Breast epithelium (tissue), 4 donors: ENCODE measurements at places on chromosomes 16 and 17.

DNA sequence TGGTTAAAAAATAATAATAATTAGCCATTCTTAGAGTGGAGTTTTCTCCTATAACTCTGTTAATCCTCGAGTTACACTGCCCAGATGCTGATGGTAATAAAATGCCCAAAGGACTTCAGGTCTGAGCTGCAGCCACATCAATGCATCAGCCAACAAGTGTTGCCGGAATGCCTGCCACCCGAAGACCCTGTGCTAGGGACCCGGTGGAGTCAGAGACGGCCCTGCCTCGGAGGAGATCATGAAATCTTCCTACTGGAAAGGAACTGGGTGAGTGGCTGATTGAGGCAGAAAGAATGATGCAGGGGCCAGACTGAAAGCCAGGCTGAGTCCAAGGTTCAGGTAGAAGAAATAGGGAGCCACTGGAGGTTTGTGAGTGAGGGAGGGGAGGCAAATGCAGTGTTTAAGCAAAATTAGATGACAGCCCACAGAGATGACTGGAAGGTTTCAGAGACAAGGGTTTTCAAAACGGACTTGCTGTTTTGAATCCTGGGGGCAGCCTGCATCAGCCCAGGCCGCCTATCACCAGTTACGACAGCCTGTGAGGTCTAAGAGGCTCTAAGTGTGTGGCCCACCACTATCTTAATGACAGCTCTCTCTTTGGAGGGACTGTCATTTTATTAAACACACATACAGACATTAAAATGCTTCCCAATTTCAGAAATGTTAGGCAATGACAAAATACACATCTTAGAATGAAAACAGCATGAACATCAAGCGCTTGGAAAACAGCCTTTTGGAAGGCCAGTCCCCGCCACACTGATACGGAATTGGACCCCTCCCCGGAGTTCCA, 100.0 kb downstream of the ZNF423 start:
- no peak for DNase-seq

DNA sequence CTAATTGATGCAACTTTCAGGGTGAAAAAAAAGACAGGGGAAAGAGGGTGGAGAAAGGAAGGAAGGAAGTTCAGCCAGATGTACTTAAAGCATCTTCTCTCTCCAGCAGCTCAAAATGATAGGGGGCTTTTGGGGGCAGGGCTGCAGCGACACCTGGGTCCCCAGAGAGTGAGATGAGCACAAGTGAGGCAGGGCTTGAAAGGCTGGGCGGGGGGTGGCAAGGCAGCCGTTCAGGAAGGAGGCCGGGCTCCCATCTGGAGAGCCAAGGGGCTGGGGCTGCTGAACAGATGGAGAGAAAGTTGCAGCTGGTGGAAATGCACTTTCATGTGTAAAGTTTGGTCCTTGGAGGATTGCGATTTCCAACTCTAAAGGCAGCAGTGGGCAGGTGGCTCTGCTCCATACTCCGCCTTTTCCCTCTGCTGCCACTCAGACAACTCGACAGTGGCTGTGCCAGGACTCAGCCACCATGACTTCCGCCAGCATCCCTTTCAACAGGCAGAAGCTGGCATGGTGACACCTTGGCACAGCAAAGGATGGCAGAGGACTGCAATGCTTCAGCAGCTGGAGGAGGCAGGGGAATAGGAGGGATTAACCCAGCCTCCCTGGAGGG, 7.7 kb downstream of the SLC35B1 start:
- no peak for DNase-seq

DNA sequence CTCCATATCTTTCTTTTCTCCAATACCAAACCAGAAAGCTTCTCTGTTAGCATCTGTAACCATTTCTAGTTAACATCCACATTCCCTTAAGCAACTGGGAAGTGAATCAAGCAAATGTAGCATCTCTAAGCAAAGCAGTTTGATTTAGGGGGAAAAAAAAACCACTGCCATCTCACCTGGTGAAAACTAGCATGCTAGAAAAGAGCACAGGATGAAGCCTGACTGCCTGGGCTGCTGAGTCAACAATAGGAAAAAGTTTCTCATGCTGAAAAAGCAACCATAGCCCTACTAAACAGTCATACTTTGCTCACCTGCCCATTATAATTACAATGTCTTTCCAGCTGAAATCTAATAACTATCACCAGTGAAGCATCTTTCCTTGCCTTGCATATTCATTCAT, 139.3 kb downstream of the ANKFN1 start:
- DNase-seq, result no peak

- DNase-seq, result no peak
Measured at GRCh38 chr16:30609002-30609925, 925 bp downstream of the ZNF689 start.

GRCh38 chr16:66278111-66278531, 88.4 kb upstream of the CDH5 start:
- no peak for DNase-seq

DNA sequence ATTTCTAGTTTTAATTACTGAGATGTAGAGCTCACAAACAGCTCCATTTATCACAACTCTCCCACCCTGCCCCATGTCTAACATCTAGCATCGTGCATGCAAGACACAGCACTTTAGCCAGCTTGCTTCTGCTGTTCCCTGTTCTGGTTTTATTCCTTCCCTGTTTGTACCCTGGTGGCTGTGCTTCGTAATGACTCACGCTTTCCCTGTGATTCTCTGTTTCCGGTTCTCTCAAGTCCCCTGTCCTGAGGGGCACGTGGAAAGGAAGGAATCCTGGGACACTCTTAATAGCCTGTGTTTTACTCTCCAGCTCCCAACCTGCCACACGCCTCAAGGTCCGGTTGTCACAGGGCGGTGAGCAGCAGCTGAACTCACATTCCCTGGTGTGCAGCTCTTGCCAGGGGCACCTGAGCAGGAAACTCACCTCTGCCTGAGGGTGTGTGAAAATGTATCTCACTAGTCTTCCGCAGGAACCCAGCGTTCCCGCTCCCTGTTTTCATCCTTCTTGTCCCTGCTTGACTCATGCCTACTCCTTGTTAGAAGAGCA, 10.6 kb downstream of the SHISA6 start:
- DNase-seq, result no peak

- DNase-seq, result no peak
Measured at GRCh38 chr17:28865946-28866752, 11.3 kb downstream of the ERAL1 start.

GRCh38 chr16:57038166-57038565, 48.8 kb downstream of the NLRC5 start:
- no peak for DNase-seq

- no peak for DNase-seq
Measured at GRCh38 chr17:9843152-9844010, 17.7 kb downstream of the GLP2R start.

- peak; percentile 46 for DNase-seq
Measured at GRCh38 chr17:49524473-49525359, 29.6 kb downstream of the NGFR start.

GRCh38 chr16:12874186-12874585, 27.2 kb upstream of the SHISA9 start:
- DNase-seq, result no peak

DNA sequence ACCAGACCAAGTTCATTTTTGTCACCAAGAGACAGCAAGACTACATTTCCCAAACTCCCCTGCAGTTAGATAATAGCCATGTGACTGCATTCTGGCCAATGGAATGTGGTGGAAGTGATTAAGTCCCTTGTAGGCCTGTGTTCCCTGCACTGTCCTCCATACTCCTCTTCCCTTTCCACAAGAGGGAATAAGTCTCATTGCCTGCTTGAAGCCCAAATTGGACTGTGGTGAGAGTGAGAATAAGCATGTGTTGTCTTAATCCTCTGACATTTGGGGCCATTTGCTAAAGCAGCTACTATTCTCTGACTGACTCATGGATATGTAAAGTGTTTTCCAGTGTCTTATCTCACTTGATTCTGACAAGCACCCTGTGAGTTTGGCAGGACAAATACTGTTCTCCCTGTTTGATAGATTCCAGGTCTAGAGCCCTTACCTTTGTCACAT, 20.7 kb downstream of the PIK3R6 start:
- DNase-seq, result no peak

DNA sequence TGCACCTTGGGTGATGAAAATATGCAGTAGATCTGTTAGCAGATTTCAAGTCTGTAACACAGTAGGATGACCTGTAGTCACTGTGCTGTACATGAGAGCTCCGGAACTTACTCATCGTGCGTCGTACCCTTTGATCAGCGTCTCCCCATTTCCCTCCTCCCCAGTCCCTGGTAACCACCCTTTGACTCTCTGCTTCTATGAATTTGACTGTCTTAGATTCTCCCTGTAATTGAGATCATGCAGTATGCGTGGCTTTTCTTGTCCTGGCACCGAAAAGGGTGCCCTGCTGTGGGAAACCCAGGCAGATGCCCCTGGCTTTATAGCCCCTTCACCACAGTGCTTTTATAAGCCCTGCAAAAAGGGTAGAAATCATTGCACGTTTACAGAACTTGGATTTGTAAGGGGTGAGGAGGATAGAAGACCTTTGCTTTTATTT, 20.5 kb downstream of the CLEC16A start:
- DNase-seq, result no peak

GRCh38 chr16:1933097-1933661, 9.8 kb downstream of the MSRB1 start:
- no peak for DNase-seq

DNA sequence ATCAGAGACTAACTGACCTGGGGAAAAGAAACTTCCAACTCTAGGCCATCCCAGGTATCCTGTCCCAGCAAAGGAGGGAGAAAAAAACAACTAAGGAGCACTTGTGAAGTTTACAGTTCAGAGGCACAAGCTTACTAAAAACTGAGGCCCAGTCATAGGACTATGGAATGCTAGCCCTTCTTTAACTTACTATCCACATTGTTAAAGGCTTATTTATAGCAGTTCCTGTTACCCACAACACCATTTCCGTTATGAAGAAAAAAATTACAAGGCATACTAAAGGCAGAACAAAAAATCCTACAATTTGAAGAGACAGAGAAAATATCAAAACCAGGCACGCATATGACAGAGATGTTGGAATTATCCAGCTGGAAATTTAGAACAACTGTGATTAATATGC, 159.1 kb downstream of the CDH11 start:
- no peak for DNase-seq

DNA sequence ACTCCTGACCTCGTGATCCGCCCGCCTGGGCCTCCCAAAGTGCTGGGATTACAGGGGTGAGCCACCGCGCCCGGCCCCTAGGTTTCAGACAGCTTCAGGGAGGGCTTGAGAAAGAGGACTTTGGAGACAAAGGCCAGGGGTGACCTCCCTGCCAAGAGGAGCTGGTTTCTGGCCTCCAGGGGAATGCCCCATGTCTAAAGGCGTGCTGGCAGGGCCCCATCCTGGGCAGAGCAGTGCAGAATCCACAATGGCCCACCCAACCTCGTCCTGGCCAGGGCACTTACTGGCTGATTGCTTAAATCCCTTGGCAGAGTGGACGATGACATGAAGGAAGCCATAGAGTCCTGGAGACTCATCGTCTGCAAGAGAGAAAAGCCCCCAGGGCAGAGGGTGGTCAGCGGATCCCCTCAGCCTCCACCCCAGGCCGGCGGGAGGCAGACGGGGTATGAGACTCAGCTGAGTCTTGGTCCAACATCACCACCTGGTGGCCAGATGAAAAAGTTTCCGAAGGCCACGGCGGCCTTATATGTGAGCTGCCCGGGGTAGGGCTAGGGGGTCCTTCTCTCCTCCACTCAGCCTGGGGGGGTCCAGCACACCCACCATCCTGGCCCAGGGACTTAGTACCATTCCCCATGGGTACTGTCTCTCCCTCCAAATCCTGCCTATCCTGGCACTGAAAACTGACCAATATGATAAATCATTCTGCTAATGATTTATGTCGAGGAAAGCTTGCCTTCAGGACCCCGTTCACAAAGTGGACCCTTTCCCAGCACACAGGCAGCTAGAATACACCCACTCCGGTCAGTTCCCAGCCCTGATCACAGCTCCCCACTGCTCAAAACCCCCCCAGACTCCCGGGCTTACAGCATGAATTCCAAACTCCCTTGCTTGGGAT, 59.1 kb downstream of the TIMM22 start:
- DNase-seq, result peak; percentile 71

DNA sequence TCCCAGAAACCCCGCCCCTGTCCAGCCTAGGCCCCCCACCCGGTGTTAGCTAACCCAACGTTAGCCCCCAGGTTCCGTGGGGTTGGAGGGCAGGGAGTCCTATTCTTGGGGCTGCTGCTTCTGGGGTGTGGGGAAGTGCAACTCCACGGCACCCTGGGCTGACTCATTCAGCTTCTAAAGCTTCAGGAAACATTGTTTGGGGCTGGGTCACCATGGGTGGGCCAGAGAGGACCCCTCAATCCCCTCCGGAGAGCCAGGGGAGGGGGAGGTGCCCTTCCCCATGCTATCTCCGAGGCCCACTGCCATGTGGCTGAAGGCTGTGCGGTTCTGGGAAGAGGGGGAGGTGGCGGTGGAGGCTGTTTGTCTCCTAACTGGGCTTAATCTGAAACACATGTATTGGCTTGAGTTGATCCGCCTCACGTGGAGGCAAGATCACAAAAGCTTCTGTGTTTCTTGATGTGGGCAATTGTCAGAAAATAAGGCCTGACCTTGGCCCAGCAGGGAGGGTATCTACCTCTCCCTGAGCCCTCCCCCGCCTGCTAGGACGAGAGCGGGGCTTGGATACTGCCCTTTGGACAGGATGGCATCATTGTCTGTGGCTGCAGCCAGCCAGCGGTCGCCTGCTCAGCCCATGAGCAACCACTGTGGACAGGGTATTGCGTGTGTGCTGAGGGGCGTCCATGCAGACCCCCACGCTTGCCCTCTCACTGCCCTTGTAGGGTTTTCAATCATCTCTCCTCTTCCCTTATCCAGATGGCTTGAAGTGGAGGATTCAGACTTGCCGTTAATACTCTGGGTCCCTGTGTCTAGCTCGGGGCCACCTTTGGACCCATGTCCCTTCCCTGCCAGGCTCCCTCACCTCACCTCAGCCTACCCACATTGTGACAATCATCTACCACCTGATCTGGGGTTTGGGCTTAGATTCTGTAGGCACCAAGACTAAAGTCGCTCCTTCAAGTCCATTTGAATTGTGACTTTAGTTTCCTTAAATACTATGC, 1.3 kb downstream of the SERPINF1 start:
- no peak for DNase-seq

- DNase-seq, result no peak
Measured at GRCh38 chr16:4913130-4913773, 23.7 kb downstream of the PPL start.

GRCh38 chr16:89117975-89118289, 24.3 kb downstream of the ACSF3 start:
- DNase-seq, result no peak

- DNase-seq, result no peak
Measured at GRCh38 chr16:54585998-54586340, 299.4 kb upstream of the IRX3 start.

- DNase-seq, result no peak
Measured at GRCh38 chr17:27562777-27563455, 68.1 kb upstream of the LGALS9 start.

- DNase-seq, result no peak
Measured at GRCh38 chr16:29643596-29643995, 19.5 kb upstream of the SPN start.

- DNase-seq, result peak; percentile 94
Measured at GRCh38 chr17:50094243-50094752, 853 bp upstream of the PDK2 start.

- no peak for DNase-seq
Measured at GRCh38 chr16:29986931-29987330, 8.5 kb downstream of the HIRIP3 start.

GRCh38 chr16:1348441-1348840, 3.2 kb downstream of the TSR3 start:
- DNase-seq, result no peak

- no peak for DNase-seq
Measured at GRCh38 chr16:4696172-4696904, 3.0 kb downstream of the NUDT16L1 start.
